DMS 273 treated with DMSO at 0.1 percent for 48 hours (cell line): ENCODE measurements at places on chromosomes 1 and 21.

GRCh38 chr21:22201669-22202068, 1203.5 kb downstream of the NCAM2 start:
- DNase-seq, result no peak

- no peak for DNase-seq
Measured at GRCh38 chr1:1782399-1783221, 4.3 kb upstream of the NADK start.

GRCh38 chr1:233281711-233282581, 13.6 kb downstream of the PCNX2 start:
- DNase-seq, result no peak

DNA sequence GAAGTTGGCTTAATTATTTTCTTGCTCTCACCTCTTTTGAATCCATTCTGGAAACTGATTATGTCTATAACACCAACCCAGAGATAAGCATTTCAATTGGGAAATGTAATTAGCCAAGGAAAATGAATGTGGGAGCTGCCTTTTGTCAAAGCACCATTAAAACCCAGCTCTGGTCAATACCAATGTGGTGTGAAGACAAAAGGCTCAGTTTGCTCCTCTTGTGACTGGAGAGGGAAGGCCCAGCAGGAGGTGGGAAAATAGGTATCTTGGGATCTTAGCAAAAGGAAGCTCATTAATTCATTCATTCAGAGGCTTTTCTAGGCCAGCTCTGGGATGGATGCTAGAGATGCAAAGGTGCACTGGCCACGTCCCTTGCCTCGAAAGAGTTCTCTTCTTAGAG, 75.0 kb upstream of the SELENON start:
- DNase-seq, result no peak

DNA sequence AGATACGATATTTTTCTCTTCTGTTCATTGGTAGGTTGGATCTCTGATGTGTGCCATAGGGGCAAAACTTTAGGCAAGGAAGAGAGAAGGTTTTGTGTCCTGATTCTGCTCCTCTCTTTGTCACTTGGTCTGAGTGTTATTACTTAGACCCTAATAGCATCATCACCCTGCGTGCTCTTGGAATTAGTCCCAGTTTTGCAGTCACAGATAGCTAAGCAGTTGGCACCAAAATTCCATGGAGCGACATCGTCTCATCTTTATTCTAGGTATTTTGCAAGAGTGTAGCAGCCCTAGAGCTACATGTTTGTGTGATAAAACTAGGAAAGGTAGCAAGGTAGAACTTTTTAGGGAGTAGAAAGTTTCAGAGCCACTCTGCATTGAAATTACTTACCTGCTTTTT, 23.8 kb downstream of the PIP5K1A start:
- DNase-seq, result no peak

GRCh38 chr1:31588751-31589515, 12.6 kb downstream of the TINAGL1 start:
- DNase-seq, result no peak

DNA sequence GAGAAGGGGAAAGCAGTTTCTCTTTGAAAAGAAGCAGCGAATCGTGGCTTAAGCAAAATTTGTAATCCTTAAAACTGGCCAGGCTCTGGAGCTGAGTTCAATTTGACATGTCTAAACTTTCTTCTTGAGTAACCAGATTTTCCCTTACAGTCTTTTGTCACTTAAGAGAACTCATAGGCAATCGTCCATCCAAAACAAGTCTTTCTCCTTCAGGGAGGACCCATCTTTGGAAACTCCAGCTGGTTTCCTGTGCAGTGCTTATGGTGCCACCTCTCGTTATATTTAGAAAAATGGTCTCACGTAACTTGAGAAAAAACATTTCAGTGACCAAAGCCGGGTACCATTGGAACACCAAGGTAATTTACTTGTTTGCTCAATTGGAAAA, 1.8 kb upstream of the PTTG1IP start:
- no peak for DNase-seq

DNA sequence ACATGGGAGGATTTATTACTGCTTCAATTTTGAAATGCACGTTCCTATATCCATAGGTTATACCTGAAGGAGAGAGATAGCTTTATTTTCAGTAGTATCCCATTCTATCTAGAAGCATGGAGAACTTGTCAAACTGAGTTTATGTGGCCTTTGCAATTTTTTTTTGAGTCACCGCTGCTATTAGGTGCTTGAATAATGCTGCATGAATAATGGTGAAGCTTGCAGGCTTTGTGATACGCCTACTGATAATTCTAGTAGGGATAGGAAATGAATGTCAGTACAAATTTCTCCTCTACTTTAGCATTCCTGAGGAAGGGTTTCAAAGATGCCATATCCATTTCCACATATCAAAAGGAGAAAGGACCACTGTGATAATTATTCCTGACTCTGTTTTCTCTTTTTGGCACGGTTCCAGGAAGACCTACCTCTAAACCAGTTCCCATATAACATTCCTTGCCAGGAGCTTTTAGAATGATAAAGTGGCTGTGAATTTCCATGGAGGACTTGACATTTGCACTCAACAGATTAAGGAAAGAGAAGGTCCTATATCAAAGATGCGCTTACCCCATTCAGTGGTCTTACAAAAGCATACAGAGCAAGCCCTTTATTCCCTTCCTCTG, 83.5 kb downstream of the SPATA46 start:
- DNase-seq, result no peak

- no peak for DNase-seq
Measured at GRCh38 chr1:68128820-68129219, 78.4 kb upstream of the DIRAS3 start.

DNA sequence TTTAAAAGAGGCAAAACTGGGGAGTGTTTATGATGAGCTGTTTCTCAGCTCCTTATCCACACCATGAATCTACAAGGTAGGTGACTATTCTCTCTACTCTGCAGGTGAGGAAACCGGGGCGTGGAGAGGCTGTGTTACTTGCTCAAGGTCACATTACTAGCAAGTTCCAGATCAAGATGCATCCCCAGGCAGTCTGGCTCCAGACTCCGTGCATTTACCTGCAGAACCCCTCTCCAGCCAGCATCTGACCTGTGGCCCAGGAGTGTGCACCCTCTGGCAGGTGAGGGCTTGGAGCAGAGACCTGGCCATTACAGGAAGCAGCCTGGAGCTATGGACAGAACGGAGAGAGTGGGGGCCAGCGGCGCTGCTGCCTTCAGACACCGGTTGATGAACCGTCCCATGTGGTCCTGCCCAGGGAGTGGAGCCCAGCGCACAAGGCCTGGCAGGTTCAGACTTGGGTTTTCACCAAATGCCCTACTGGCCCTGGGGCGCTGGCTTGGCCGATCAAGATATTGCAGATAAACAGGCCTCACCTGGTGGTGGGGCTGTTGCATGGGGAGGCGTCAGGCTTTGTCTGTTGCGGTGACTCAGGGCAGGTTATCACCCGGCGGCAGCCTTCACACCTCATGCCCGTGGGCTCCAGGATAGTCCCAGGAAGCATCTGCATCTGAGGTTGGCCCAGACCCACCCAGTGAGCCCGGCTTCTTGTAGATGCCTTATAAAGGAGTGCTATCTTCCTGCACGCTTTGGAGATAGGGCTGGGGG, 29.2 kb upstream of the WNT4 start:
- no peak for DNase-seq

- DNase-seq, result no peak
Measured at GRCh38 chr1:26994020-26994786, 711 bp downstream of the TRNP1 start.

GRCh38 chr1:87121711-87122163, 206.9 kb upstream of the LMO4 start:
- no peak for DNase-seq
